Gastroesophageal sphincter (tissue), 4 donors: ENCODE measurements at places on chromosomes 11 and 22.

DNA sequence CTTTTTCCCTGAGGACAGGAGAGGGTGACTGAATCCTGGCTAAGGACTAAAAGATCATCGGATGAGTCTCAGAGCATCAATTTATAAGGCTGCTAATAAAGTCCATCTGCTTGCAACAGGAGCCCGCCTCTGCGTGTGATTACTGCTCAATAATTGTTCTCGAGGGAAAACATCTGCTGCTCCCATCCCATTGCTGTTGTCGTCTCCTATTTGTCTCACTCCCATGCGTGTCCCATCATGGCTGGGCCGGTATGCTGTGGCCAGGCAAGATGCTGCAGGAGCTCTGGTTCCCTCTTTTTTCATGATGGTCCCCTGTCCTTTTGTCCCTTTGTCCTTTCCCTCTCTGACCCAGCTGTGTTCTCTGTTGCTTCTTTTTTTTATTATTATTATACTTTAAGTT, 121.2 kb downstream of the SPATA19 start:
- no peak for ATAC-seq

- no peak for ATAC-seq
These were observed 72.3 kb downstream of the ADM start for GRCh38 chr11:10377183-10377582.

DNA sequence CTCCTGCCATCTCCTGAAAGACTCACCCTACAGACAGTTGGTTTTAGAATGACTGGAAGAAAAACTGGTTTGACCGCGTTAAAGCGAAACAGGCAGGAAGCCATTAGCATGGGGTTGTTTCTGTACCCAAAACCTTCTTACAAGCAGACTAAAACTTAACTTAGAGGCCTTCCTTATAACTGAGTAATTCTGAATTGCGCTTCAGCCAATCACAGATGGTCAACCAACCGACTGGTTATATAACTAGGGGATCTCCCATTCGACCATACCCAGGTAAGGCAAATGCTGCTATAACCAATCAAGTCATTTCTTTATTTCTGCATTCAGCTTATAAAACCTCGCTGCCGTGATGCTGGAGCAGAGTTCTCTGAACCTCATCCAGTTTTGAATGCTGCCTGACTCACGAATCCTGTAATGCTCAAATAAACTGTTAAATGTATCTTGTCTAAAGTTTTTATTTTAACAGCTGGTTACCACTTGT, 87.8 kb upstream of the DRD2 start:
- ATAC-seq = no peak

GRCh38 chr11:116086426-116086825, 582.2 kb upstream of the CADM1 start:
- ATAC-seq = no peak

DNA sequence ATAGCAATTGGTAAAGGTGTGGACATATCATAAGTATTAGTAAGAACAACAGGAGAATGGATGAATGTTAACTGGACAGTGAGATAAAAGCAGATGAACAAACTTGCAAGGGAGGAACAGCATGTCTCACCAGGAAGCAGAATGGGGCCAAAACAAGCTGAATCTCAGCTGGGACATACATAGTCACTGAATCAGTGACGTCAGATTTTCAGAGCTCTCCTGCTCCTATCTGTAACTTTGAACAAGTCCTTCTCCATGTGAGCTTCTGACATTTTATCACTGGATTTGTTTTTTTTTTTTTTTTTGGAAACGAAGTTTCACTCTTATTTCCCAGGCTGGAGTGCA, 118.7 kb downstream of the BBOX1 start:
- no peak for ATAC-seq

GRCh38 chr11:29685361-29685760, 331.5 kb downstream of the KCNA4 start:
- no peak for ATAC-seq

- ATAC-seq = no peak
These were observed 8.4 kb downstream of the CYTH4 start for GRCh38 chr22:37290737-37291136.

DNA sequence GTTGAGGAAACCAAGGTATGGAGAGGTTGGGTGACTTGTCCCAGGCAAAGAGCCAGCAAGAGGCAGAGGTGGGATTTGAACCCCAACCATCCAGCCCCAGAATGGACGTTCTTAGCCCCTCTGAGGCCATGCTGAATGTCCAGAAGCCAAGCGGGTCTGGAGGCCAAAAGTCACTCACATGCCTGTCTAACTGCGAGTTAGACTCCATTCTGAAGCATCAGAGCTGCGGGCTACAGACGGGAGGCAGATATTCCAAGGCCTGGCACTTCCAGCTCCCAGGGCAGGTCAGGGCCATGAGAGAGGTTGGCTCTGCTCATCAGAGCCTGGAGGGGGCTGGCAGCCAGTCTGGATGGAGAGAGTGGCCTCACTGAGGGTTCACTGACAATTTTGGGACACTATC, 616.5 kb downstream of the BRD1 start:
- no peak for ATAC-seq

DNA sequence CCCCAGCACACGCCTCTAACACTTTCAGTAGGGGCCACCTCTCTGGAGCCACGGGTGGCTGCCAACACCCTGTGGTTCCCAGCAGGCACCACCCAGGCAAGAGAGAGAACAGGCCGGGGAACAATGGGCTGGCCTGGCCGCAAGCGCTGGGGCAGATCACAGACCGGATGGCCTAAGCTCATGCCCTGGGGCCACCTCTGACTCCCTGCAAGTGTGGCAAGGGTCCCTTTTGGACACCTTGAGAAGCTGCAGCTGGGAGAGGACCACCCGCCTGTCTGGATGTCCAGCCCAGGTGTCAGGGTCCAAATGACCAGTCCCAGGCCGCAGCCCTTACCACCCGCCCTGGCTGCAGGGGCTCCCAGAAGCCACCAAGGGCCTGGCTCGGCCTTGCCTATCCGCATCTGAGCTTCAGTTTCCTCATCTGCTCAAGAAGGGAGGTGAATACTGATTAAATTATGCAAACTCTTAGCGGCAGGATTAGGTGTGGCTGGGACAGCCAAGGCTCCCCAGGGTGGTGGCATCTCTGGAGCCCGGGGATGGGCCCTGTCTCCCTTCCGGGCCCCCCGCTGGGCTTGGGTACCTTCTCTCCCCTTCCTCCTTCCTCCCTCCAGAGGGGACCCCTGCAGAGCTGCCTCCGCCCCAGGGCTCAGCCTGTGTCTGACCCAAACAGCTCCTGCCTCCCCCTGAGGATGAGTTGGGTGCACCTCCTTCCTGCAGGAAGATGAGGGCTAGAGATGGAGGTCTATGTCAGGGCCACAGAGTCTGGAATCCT, 785 bp upstream of the SUSD2 start:
- ATAC-seq = no peak

DNA sequence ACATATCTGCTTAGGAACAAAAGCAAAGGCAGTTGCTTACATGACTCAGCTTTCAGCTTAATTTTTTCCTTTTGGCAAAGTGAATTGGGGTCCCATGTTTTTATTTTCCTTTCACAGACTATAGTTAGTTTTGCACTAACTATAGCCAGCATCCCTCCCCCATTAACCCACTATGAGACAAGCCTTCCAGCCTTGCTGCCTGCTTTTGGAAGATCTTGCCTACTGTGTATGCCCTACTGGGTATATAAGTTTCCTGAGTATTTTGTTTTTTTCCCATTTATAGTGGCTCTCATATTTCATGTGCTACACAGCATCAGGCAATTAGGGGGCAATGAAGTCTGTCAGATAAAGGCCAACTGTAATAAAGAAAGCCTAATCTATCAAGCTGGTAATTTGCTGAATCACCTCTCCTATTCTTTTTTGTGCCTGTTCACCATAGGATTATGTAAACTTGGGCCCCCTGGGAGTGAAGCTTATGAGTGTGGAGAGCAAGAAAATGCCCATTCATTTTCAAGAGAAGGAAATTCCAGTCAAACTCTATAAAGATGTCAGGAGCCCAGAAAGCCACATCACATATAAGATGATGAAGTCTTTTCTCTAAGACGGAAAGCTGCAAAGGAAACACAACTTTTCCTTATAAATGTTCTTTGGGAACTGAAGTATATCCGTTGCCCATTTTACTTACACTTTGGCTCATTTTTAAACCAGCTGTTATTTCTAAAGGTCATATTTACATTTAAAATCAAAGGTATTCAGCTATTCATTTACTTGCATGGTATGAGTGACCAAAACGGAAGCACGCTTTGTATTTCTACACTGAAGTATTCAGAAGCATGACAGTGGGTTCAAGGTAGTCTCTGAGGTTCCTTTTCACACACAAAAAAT, 64.0 kb downstream of the CCDC83 start:
- ATAC-seq = no peak
